Thoracic aorta (tissue), 2 donors: ENCODE measurements at places on chromosomes 4 and X. TPM values are rescaled to one million over a fixed set of nuclear protein-coding genes. Genes with fewer than 3 reads are reported as not detected.

GRCh38 chr4:14078326-14078725, 450.8 kb upstream of the BOD1L1 start:
- H3K27me3 ChIP-seq, result no peaks in the 10 kb centered on the region
- no peak overlapping the region for H3K27ac ChIP-seq
- no peak overlapping the region for H3K4me3 ChIP-seq
- no peak for DNase-seq
- H3K36me3 ChIP-seq, result no peaks in the 10 kb centered on the region
- no peaks in the 10 kb centered on the region for H3K4me1 ChIP-seq

Gene MAML3
- total RNA-seq, result 14.1 TPM

GRCh38 chr4:67776746-67777145, 22.6 kb upstream of the GNRHR start:
- no peak overlapping the region for H3K4me3 ChIP-seq
- DNase-seq, result no peak
- no peak overlapping the region for H3K27ac ChIP-seq
- H3K4me1 ChIP-seq, result no peaks in the 10 kb centered on the region
- H3K27me3 ChIP-seq, result no peaks in the 10 kb centered on the region
- no peaks in the 10 kb centered on the region for H3K36me3 ChIP-seq

DNA sequence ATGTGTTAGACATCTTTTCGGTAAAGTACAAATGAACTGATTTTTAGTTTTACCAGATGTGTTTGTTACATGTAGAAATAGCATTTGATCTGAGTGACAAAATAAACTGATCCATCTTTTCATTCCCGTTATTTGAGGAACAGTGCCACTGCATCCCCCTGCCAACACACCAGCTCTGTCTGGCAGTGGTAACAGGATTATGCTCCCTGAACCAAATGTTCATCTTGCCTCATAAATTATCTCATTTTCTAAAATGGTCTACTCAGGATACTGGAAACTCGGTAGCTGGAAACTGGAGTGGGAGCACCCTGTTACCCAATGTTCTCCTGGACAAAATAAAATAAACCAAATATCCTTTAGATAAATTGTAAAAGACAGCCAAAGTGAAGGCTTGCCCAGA, 171.6 kb downstream of the FAT4 start:
- no peaks in the 10 kb centered on the region for H3K4me1 ChIP-seq
- DNase-seq, result no peak
- no peak overlapping the region for H3K27ac ChIP-seq
- no peaks in the 10 kb centered on the region for H3K27me3 ChIP-seq

- no peak overlapping the region for H3K27ac ChIP-seq
- H3K4me1 ChIP-seq, result no peaks in the 10 kb centered on the region
- H3K27me3 ChIP-seq, result no peaks in the 10 kb centered on the region
Observed at GRCh38 chrX:36407836-36408235, 488.3 kb downstream of the CFAP47 start.
